Immature natural killer cell (primary cell): ENCODE measurements at places on chromosomes 2 and 18.

GRCh38 chr2:118250463-118250862, 162.2 kb downstream of the INSIG2 start:
- no peak for DNase-seq

DNA sequence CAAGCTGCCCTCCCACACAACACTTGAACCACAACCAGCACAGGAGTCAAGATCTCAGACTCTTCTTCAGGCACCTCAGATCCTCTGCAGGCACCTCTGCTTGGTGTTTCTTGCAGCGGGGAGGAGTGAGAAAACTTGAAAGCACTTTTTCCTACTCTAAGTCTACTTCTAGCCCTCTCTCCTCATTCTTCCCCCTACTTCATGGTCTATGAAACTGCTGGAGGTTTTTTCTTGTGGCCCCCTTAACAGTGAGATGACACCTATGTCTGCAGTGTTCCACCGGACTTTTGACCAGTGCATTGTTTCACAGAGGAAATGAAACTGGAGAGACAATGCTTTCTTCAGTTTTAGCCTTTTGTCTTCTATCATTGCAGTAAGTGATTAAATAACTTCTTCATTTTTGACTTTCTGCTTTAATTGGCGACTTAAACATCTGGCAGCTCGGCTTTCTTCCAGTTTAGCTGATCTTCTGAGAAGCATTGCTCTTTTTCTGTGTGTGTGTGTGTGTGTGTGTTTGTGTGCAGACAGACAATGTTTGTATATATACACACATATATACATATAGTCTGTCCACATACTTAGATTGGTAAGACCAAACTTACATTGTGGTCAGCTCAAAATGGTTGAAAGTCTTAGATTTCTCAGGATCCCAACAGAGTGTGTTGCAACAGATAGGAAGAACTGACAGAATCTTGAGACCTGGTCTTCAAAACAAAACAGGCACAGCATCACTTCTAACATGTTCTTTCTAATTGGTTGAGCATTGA, 1474.0 kb upstream of the TMEFF2 start:
- no peak for DNase-seq

- DNase-seq, result no peak
Measured at GRCh38 chr2:175309799-175310198, 128.3 kb upstream of the ATP5MC3 start.

- DNase-seq, result no peak
Measured at GRCh38 chr18:61397222-61397621, 64.0 kb downstream of the CDH20 start.

DNA sequence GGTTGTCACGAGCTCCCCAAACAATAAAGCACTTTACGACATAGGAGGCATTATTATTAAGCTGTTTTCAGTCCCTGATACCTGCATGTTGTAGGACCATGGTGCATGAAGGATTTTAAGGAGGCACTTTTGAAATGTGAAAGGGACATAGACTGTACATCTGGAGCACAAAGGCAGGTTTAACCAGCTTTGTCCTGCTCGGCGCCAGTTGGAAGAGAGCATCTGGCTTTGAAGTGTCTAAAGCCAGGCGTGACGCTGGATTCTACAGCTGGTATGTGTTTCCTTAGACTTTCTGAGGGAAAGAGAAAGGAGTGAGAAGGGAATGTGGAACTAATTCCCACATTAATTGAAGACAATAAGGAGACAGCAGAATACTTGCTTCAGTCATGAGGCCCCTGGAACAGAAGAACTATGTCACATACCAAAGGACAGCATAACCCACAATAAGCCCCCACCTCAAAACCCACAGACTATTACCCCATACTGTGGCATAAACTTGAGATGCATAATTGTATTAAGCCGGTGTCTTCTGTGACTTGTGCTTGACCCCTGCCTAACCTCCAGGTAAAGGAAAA, 381.0 kb upstream of the MEX3C start:
- no peak for DNase-seq

- DNase-seq, result no peak
Measured at GRCh38 chr2:152468899-152469692, 134.1 kb downstream of the FMNL2 start.

GRCh38 chr2:72676341-72677025, 149.3 kb downstream of the EXOC6B start:
- no peak for DNase-seq

GRCh38 chr18:79047556-79048244, 21.5 kb upstream of the ATP9B start:
- peak; percentile 64 for DNase-seq

DNA sequence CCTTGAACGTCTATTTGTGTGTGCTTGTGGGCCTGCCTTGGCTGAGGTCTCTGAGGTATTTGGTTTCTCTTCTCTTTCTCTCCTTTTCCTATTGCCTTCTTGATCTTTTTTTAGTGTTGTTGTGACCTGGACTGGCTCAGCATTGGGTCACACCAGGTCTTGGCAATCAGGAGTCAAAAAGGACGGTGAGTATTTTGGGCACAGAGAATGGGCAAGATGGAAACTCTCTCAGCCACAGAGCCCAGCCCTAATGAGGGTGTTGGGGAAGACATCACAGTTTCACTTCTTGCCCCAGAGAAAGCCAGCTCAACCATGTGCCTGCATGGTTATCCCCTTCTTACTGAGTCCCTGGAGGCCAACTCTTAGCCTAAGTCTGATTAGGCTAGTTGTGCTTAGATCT, 13.7 kb upstream of the INO80C start:
- DNase-seq, result no peak

DNA sequence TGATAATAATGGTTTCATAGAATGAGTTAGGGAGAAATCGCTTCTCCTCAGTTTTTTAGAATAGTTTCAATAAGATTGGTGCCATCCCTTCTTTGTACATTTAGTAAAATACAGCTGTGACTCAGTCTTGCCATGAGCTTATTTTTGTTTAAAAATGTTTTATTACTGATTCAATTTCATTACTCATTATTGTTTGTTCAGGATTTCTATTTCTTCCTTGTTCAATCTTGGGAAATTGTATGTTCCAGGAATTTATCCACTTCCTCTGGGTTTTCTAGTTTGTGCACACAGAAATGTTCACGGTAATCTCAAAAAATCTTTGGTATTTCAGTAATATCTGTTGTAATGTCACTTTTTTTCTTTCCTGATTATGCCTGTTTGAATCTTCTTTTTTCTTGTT, 371.5 kb upstream of the SETBP1 start:
- no peak for DNase-seq

- no peak for DNase-seq
Measured at GRCh38 chr2:237261327-237261726, 152.6 kb downstream of the COL6A3 start.

DNA sequence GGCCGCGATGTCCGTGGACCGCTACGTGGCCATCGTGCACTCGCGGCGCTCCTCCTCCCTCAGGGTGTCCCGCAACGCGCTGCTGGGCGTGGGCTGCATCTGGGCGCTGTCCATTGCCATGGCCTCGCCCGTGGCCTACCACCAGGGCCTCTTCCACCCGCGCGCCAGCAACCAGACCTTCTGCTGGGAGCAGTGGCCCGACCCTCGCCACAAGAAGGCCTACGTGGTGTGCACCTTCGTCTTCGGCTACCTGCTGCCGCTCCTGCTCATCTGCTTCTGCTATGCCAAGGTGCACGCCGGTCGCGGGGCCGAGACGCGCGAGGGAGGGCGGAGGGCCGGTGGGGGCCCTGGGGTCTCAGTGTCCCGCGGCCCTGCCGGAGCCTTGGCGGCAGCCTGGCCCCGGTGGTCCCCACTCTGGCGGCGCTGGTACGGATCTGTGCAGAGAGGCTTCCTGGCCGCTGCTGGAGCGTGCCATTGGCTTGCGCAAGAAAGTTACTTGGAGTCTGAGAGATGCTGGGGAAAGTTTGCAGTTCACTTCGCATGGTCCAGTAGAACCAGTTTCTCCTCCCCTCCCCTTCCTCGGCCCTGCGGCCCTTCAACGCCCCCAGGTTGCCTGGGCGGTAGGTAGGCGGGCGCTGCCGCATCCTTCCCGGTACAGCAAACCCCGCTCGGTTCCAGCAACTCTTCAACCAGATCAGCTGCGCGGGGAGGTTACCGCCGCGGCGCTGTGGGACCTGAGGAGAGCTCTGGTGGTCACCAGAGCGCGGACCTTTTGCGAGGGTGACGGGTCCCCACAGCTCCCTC, 1.5 kb downstream of the GALR1 start:
- no peak for DNase-seq

DNA sequence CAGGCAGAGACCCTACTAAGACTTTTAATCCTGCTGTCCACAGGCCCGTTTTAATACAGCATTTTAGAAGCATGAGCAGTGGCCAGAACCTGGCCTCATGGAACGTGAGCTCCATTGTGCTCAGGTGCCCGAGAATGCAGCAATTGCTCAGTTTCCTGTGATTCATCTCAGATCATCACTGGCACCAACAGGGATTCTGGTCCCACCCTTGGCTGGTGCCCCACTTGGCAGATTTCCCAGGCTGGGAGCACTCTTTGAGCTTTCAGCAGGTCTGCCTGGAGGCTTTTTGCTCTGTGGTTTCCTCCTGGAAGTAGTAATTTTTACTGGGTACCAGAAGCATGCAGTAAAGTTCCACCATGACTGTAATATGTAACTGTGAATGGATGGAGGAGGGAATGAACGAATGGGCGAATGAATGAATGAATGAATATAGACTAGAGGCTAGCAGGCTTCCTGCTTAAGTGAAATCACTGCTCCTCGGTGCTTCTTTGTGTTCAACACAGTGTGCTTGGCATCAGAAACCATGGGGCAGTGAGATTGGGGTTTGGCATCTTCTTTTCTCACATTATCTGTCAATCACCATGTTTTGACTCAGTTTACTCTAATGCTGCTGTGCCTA, 312.9 kb downstream of the PRKCE start:
- no peak for DNase-seq

DNA sequence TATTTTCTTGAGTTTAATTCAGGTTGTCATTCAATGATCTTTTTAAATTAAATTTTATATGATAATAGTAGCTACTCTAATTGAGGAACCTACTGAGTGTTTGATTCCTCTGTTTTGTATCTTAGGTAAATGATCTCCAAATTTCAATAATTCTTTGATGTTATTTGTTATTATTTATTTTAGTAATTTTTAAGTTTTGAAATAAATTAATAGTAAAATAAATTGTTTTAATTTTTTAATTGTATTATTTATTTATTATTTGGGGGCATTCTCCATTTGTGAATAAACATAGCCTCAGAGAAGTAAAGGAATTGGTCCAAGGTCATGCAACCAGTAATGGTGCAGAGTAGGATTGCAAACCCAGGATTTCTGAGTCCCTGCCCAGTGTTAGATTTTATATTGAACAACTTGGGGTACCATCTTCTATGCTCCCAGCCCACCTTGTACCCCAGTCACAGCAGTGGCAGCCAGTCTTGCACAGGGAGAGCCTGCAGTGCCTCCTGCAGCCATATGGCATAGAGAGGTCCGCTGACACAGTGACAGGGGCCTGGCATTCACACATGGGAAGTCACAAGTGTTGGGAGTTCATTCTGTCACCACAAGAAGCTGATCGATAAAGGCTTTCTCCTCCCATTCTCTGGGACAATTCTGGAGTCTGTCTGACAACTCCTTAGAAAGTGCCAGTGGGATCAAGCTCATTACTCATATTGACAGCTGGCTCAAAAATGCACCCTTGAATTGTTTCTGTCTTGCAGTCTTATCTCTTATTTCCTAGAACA, 110.0 kb upstream of the ETAA1 start:
- no peak for DNase-seq

- DNase-seq, result no peak
Measured at GRCh38 chr2:212940816-212941215, 210.6 kb downstream of the IKZF2 start.

DNA sequence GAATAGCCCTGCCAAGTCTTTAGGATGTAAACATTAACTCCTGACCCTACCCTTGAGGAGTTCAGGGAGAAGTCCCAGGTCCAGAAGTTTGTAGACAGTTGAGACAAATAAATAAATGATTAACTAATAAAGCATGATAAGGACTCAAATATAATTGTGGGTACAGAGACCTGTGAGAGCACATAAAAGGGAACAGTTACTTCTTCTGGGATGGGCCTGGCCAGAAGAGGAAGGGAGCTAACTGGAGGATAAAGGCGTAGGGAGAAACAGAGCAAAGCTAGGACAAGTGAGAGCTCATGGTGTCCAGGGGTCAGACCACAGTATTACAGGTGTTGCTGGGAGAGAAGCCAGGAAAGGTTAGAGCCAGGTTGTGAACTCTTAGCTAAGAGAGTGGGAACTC, 3.0 kb downstream of the LCLAT1 start:
- DNase-seq, result no peak

DNA sequence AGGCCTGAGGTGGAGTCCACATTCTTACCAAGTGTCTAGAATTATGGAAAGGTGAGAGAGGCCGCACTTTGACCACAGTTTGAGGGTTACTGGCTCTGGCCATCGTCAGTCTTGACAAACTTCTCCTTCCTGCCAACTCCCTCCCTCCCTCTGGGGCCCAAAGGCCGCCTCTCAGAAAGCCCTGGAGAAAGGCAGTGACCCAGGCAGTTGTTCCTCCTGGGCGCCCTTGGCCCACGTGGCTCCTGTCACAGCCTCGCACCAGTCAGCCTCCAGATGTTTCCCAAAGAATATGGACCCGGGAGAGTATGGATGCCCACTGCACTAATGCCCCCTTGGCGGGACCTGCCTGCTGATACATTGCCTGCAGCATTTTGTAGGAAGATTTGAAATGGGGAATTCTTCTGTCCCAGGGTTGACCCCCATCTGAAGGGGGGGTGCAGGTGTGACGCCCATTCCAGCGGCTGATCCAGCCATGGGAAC, 61.7 kb downstream of the ASB1 start:
- DNase-seq, result no peak

- no peak for DNase-seq
Measured at GRCh38 chr2:38598200-38598990, 4.3 kb downstream of the HNRNPLL start.

- DNase-seq, result no peak
Measured at GRCh38 chr2:71551631-71551915, 98.2 kb downstream of the DYSF start.

GRCh38 chr2:16071865-16072637, 131.7 kb downstream of the MYCN start:
- DNase-seq, result no peak

GRCh38 chr2:55705027-55705653, 11.5 kb upstream of the PNPT1 start:
- no peak for DNase-seq

GRCh38 chr2:144015036-144015435, 504.9 kb downstream of the ZEB2 start:
- DNase-seq, result no peak

GRCh38 chr2:79972661-79973060, 331.9 kb downstream of the LRRTM1 start:
- DNase-seq, result no peak

GRCh38 chr2:96831679-96832078, 12.1 kb downstream of the ANKRD23 start:
- no peak for DNase-seq

DNA sequence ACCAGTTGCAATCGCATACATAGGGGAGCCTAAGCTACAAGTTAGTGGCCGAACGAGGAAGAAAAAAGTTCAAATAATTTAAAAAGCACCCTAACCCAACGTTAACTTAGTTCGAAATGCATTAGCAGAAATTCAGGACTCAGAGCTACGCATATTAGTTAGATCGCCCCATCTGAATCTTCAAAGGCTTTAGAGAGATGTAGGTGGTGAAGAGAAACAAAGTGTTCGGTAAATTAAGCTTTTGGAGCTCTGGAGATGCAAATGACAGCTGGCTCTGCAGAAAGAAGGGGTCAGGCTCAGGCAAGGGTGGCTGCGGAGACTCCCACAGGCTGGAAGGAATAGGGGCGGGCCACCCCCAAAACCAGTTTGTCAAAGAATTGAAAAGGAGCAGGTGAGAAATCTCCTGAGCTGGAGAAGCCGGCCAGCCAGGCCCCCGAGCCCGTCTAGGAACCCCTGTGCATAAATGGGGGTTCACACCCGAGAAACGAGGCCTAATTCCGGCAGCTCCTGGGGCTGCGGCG, 621 bp downstream of the TXNL1 start:
- DNase-seq, result no peak

GRCh38 chr2:75431276-75431675, 129.5 kb downstream of the EVA1A start:
- DNase-seq, result no peak
